ENCODE measurements at places on chromosomes 1 and 21. TPM values are rescaled to one million over a fixed set of nuclear protein-coding genes. Genes with fewer than 3 reads are reported as not detected.
A peak's percentile ranks its signal among the peaks of the same experiment; 100 is the strongest.

- no peak for DNase-seq
- H3K36me3 ChIP-seq: no peaks in the 10 kb centered on the region
- H3K27ac ChIP-seq: no peak overlapping the region
These were observed 5.7 kb downstream of the DOCK7 start for GRCh38 chr1:62682531-62682930.

GRCh38 chr1:28775121-28775942 is 36.6 kb upstream of the OPRD1 start:
- peaks cover 8% of the 10 kb centered on the region for H3K4me1 ChIP-seq
- H3K27me3 ChIP-seq: no peaks in the 10 kb centered on the region
- DNase-seq: peak; percentile 72
- peaks cover 3% of the 10 kb centered on the region for H3K36me3 ChIP-seq

DNA sequence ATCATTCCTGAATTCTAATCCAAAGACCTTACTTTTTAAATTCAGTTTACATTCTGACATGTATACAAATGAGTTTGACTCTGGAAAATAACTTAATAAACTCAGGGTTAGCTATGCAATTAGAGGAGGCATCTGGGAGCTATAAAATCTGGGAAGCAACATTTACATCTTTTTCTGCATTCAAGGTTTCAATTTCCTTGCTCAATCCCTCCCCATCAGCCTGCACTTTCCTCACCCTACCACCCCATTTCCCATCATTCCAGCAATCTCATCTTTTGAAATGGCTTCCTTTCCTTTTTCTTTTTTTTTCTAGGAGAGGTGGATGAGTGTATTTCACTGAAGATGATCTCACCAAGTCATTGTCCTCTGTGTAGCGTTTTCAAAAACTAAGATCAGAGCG is 65.3 kb upstream of the BEND5 start:
- no peaks in the 10 kb centered on the region for H3K27me3 ChIP-seq
- H3K4me1 ChIP-seq: no peaks in the 10 kb centered on the region
- no peak overlapping the region for H3K4me3 ChIP-seq
- H3K36me3 ChIP-seq: no peaks in the 10 kb centered on the region
- no peak for DNase-seq

GRCh38 chr1:221397141-221397540 is 344.7 kb downstream of the DUSP10 start:
- no peaks in the 10 kb centered on the region for H3K4me1 ChIP-seq
- no peak overlapping the region for H3K4me3 ChIP-seq
- no peaks in the 10 kb centered on the region for H3K27me3 ChIP-seq
- DNase-seq: no peak
- H3K27ac ChIP-seq: no peak overlapping the region
- H3K36me3 ChIP-seq: no peaks in the 10 kb centered on the region

- no peak for DNase-seq
- no peaks in the 10 kb centered on the region for H3K36me3 ChIP-seq
- peaks cover 4% of the 10 kb centered on the region for H3K27me3 ChIP-seq
- no peak overlapping the region for H3K4me3 ChIP-seq
These were observed 11.5 kb upstream of the LRRC47 start for GRCh38 chr1:3807769-3808168.

Gene ZNF695
- not detected for total RNA-seq

DNA sequence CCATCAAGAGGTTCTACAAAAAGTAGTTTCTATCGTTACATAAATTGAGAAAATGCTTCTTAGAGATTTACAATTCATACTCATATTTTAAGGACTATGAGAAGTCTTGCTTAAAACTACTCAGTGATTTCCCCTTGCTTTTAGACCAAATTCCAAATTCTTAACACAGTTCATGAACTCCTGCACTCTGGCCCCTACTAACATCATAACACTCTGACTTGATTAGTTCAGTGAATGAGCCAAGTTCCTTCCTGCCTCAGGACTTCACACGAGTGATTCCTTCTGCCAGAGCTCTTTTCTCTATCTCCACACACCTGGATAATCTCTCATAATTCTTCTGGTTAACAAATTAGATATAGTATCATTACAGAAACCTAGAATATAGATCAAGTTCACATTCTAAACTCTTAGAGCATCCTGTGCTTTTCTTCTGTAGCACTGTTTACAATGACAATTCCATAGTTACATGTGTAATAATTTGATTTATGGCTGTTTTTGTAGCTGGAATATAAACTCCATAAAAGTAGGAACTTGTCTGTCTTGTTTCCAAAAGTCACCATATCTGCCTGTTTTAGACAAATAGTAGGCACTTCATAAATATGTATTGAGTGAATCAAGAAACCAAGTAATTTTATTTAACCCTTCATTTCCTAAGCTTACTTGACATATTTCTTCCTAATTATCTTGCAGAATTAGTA is 59.9 kb downstream of the NUF2 start:
- no peaks in the 10 kb centered on the region for H3K36me3 ChIP-seq
- H3K27me3 ChIP-seq: no peaks in the 10 kb centered on the region
- no peak for DNase-seq
- H3K27ac ChIP-seq: no peak overlapping the region
- H3K4me3 ChIP-seq: no peak overlapping the region
- no peaks in the 10 kb centered on the region for H3K4me1 ChIP-seq

- no peaks in the 10 kb centered on the region for H3K4me1 ChIP-seq
- no peak overlapping the region for H3K4me3 ChIP-seq
- H3K36me3 ChIP-seq: no peaks in the 10 kb centered on the region
- H3K27ac ChIP-seq: no peak overlapping the region
- DNase-seq: no peak
These were observed 22.8 kb downstream of the LACTBL1 start for GRCh38 chr1:22949822-22950331.

Gene DYNLT5
- 3.1 TPM for total RNA-seq

DNA sequence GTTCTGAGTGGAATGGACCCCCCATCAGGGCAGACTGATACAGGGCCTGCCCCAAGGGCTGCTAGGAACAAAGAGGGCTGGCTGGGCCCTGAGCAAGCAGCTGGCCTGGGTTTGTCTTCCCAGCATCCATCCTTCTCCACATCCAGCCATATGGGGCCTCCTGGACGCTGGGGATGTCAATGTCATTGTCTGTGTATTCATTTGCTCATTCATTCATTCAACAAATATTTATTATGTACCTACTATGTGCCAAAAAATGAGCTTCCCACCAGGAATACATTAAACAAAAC is 15.6 kb upstream of the ECE1 start:
- H3K4me3 ChIP-seq: no peak overlapping the region
- H3K4me1 ChIP-seq: no peaks in the 10 kb centered on the region
- H3K27me3 ChIP-seq: no peaks in the 10 kb centered on the region
- H3K27ac ChIP-seq: no peak overlapping the region
- DNase-seq: no peak

Gene SLAMF8
- total RNA-seq: 0.28 TPM

Gene PADI4
- total RNA-seq: 1.3 TPM

GRCh38 chr1:2320760-2321667 is 70.3 kb downstream of the MORN1 start:
- H3K4me3 ChIP-seq: no peak overlapping the region
- H3K27me3 ChIP-seq: no peaks in the 10 kb centered on the region
- peaks cover under 1% of the 10 kb centered on the region for H3K4me1 ChIP-seq
- no peak for DNase-seq
- no peaks in the 10 kb centered on the region for H3K36me3 ChIP-seq

DNA sequence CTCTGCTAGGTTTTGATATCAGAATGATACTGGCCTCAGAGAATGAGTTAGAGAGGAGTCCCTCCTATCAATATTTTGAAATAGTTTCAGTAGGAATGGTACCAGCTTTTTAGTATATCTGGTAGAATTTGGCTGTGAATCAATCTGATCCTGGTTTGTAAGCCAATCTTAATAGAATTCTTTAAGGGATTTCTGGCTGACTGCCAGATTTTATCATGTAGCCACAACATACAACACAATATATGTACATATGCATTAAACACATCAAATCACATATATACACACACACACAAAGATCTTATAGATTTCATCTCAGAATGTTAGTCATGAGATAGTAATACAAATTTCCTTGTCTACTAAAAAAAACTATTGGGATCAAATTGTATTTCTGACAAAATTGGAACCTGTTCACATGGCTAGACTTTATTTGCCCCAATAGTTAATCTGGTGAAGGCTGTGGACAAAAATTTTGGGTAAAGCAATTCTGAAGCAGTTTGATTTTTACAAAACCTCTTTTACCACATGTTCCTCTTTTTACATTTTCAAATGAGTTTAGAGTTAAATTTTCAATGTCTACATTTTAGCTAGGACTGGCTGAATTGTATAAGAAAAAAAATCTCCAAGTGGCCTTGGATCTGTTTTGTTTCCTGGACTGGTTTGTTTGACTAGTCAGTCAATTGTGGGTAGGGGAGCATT is 151.7 kb downstream of the FASLG start:
- no peaks in the 10 kb centered on the region for H3K36me3 ChIP-seq
- DNase-seq: no peak
- H3K4me1 ChIP-seq: no peaks in the 10 kb centered on the region
- H3K27me3 ChIP-seq: no peaks in the 10 kb centered on the region

- no peaks in the 10 kb centered on the region for H3K36me3 ChIP-seq
- H3K4me3 ChIP-seq: no peak overlapping the region
- no peak overlapping the region for H3K27ac ChIP-seq
- no peak for DNase-seq
- H3K27me3 ChIP-seq: no peaks in the 10 kb centered on the region
These were observed 2.8 kb downstream of the AGTRAP start for GRCh38 chr1:11738783-11739182.

- H3K4me3 ChIP-seq: peak overlapping the region; percentile 98
- H3K27ac ChIP-seq: peak overlapping the region; percentile 75
These were observed 503 bp upstream of the PIGM start for GRCh38 chr1:160032165-160032820.

Gene TARDBP
- 80.1 TPM for total RNA-seq

DNA sequence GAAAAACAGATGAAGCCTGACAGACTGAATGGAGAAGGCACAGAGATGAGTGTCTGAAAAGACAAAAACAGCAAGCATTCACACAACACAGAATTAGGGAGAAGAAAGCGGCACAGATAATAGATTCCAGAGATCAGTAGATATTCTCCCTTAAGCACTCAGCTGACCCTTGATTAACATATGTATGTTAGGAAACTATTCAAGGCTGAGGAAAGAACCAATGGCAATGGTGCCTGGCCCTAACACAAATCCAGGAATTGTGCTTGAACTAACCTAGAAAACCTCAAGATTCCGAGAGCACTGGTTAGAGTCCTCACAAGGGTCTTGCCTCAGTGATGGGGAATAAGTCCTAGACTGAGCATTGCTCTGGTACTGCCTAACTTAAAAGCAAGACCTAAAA is 30.9 kb downstream of the KCNT2 start:
- no peaks in the 10 kb centered on the region for H3K36me3 ChIP-seq
- no peaks in the 10 kb centered on the region for H3K27me3 ChIP-seq
- H3K27ac ChIP-seq: no peak overlapping the region
- no peaks in the 10 kb centered on the region for H3K4me1 ChIP-seq

Gene CACHD1
- 3.3 TPM for total RNA-seq

DNA sequence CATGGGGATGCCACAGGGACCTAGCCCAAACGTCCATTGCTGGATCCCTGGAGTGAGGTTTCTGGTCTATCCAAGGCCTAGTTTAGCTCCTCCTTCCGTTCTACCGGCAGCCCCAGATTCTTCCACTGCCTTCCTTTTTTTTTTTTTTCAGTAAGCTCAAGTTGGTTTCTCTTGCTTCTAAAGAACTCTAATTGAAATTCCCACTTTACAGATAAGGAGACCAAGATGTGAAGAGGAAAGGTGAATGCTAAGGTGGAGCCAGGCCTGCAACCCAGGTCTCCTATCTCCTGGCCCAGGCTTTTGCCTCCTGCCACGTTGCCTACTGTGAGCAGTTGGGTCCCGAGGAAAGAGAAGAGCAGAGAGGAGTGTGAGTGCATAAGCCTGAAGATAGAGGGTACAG is 31.5 kb upstream of the CLIC4 start:
- no peaks in the 10 kb centered on the region for H3K27me3 ChIP-seq
- H3K36me3 ChIP-seq: no peaks in the 10 kb centered on the region
- no peak overlapping the region for H3K27ac ChIP-seq
- peaks cover 19% of the 10 kb centered on the region for H3K4me1 ChIP-seq

Gene FCRL5
- total RNA-seq: 0.37 TPM

DNA sequence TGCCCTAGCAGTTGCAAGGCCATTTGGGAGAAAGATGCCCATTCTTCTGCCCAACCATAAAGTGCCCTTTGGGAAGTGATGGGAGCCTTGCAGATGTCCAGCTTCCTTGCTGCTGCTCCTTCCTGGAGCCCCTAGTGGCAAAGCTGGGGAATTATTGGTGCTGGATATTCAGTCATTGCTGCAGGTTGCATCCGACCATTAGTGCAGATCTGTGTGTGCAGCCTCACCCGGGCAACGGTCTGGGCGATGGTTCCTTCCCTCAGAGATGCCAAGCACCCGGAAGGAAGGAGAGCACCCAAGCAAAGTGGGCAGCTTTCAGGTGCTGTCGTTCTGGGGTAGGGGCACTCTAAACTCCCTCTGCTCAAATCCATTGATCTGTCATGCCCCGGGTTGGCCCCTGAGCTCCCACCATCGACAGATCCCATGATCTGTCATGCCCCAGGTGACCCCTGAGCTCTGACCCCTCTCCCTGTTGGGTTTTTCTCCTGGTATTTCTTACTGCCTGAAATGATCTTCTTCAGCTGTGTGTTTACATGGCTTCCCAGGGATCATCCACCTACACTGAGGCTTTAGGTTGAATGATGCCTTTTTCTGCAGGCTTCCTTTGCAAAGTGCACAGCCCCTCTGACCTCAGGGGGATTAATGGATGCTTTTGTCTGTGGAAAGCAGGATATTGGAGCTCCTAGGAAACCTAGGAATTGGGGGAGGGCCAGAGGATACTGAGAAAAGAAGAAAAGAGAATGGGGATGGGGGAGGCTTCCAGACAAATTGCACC is 467.5 kb downstream of the PTPRU start:
- no peak for DNase-seq
- H3K4me3 ChIP-seq: no peak overlapping the region
- H3K4me1 ChIP-seq: no peaks in the 10 kb centered on the region

DNA sequence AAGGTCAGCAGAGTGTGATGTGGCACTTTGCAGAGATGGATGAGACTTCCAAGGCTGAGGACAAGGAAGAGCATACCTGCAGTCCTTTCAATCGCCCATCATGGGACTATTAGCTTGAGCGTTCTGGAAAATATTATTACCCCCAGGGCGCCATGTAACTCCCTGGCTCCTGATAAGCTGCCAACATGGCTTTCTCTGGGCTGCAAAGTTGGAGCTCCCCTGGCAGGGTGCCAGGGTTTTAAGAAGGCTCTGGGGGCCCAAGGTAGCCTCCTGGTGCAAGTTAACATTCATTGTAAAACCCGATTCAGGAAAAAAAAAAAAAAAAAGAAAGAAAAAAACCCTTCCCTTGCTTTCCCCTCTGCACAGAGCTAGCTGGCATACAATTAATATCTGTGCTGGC is 196.7 kb downstream of the PBX1 start:
- no peaks in the 10 kb centered on the region for H3K36me3 ChIP-seq
- H3K27me3 ChIP-seq: no peaks in the 10 kb centered on the region
- no peak overlapping the region for H3K27ac ChIP-seq
- no peaks in the 10 kb centered on the region for H3K4me1 ChIP-seq
- no peak for DNase-seq
- H3K4me3 ChIP-seq: no peak overlapping the region

- no peak overlapping the region for H3K27ac ChIP-seq
- no peak for DNase-seq
- peaks cover 4% of the 10 kb centered on the region for H3K36me3 ChIP-seq
- H3K4me3 ChIP-seq: no peak overlapping the region
- peaks cover 22% of the 10 kb centered on the region for H3K4me1 ChIP-seq
These were observed 55.4 kb downstream of the HNRNPR start for GRCh38 chr1:23288671-23289070.

- H3K4me1 ChIP-seq: no peaks in the 10 kb centered on the region
- H3K36me3 ChIP-seq: no peaks in the 10 kb centered on the region
- no peaks in the 10 kb centered on the region for H3K27me3 ChIP-seq
- DNase-seq: no peak
- no peak overlapping the region for H3K4me3 ChIP-seq
These were observed 262.0 kb upstream of the CXADR start for GRCh38 chr21:17250778-17251241.

Measured in liver (tissue), 10 donors.